Fibroblast of pulmonary artery (primary cell): ENCODE measurements at places on chromosomes 3 and 15.
A peak's percentile ranks its signal among the peaks of the same experiment; 100 is the strongest.

DNA sequence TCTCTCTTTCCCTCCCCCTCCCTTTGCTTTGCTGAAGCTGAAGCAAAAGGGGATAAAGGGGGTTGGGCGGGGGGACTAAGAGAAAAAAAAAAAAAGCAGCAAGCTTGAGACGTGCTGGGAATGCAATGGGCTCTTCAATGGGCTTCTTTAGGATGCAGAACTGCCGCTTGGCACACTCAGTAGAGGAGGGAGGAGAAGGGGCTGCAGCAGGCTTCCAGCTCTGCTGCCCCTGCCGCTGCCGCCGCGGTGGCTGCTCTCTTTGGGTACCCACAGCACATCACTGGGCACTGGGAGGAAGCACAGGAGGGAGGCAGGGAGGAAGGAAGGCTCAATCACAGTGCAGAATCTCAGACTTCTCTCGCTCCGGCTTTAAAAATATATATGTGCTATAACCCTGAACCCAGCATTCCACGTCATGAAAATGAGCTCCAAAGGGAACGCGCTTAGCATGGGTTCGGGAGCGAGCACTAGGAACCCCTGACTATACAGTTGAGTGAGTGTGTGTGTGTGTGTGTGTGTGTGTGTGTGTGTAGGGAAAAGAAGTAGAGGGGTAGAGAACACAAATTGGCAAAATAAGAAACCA, 3.5 kb downstream of the SLITRK3 start:
- DNase-seq, result no peak

DNA sequence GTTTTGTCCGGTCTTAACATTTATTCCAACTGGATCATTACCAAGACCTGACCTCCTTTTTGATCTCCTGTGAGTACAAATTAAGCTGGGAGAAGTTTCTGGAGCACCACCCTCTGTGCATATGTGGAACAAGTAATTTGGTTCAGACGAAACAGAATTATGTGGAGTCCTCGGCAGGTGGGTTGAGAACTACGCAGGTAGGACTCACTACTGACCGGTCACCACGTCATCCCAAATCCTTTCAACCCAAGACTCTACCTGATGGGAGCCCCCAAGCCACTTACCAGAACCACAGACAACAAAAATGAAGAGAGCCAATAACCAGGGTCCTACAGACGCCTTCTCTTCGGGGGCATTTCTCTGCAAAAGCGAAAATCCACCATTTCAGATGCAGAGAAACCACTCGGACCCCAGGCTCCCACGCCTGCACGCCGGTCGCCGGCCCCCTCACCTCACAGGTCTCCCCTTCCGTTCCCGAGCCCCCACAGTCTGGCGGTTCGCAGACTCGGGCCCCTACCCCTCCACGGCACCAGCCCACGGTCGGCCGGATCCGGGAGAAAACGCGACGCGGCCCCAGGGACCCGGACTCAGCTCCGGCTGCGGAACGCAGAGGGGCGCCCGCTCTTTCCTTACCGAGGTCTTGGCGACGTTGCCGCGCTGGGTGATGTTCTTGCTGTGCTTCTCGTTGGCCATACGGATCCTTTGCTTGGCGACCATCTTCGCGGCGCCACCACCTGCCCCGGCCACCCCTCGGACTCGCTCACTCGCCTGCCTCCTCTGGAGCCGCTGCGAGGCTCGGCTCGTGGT, 674 bp downstream of the SERP1 start:
- peak; percentile 16 for DNase-seq

DNA sequence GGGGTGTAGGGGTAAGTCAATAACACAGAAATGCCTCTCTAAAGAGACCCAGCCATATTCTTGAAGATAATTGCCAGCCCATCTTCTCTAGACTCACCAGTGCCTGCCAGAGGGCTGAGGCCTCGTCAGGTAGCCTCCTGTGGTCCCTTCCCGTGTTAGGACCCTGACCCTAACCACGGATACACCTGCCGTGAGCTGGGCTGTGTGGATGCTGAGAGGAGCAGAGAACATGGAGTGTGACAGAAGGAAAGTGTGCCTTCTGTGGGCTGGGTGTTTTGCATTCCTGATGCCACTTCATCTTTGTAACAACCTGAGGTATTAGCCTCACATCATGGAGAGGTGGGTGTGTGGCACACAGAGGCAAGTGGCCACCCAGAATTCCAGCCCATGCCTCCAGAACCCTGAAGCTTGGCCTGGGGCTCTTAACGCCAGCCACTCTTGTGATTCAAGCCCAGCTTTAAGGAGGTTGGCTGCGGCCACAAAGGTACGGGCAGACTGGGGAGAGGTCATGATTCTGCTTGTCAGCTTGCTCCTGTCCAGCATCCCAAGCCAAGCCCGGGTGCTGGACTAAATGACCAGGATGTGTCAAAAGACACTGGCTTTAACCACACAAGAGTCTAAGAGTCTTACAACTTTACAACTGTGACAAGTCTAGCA, 21.1 kb upstream of the ABTB1 start:
- no peak for DNase-seq

- DNase-seq, result no peak
These were observed 235.7 kb downstream of the NTRK3 start for GRCh38 chr15:88020806-88021205.

DNA sequence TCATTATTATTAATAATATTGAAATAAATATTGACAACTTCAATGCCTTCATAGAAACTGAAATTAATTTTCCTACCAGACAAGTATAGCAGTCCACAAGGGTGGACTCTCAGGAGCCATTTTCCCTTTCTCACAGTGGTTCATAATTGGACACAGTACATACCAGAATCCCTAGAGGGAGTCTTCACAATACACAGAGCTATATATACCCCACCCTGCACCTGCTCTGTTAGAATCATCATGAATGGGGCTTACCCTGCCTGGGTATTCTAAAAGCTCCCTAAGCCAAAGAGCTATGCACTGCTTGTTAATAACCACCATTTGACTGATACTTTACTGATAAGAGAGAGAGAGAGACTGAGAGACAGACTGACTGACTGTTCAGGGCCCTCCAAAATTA, 134.9 kb downstream of the FEZF2 start:
- DNase-seq, result no peak

- DNase-seq, result no peak
These were observed 9.1 kb upstream of the CADPS start for GRCh38 chr3:62884096-62884870.

DNA sequence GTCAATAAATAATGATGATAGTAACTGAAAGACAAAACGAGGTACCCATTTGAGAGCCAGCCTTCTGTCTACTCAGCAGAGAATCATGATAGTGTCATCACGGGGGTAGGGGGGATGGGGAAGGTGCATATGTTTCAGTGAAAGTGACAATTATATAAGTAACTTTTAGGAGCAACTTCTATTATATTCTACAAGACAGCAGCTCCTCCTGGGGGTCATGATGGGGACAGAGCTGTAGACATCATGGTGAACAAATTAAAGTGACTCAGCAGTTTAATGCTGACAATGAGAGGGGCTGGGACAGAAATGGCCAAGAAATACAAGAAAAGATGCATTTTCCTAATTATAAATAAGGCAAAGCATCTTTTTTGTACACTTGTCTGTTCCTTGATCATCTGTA, 11.8 kb downstream of the CAPN3 start:
- DNase-seq, result peak; percentile 53

DNA sequence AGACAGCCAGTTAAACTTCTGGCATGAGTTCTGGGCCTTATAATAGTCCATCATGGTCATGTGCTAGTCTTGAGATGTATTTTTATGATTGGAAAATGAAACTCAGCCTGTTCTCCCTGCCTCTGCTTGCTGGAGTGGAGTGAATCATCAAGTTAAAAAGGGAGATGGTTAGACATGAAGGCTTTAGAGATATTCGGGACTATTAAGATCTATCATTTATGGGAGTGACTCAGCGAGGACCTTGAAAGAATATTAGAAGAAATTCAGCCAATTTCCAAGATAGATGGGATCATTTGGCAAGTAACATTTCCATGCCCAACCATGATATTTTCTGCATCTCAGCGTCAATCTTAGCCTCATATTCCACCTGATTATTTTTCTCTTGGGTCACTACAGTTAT, 79.8 kb downstream of the AGBL1 start:
- DNase-seq, result no peak

GRCh38 chr3:22507709-22508108, 695.4 kb upstream of the UBE2E2 start:
- DNase-seq, result no peak

DNA sequence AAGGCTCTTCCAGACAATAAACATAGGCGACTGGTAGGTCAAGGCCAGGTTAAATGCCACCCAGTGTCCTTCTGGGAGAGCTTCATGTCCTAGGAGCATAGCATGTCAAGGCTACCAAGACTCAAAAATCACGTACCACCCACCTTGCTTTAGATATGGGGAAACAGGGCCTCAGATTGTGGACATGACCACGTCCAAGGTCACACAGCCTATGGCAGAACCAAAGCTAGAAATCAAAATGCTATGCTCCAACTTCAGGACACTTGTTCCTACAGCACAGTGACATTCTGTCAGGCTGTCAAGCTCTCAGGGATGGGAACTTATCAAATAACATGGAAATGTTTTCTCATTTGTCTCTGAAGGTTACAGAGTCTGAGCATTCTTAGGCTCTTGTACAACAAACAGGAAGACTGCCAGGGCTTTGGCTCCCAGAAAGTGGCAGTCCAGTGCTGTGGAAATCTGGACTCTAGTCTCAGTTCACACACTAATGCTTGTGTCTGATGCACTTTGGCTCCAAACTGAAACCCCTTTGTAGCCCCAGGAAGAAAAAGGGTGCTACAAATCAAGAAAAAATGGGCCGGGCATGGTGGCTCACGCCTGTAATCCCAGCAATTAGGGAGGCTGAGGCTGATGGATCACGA, 170.4 kb upstream of the LPP start:
- no peak for DNase-seq

DNA sequence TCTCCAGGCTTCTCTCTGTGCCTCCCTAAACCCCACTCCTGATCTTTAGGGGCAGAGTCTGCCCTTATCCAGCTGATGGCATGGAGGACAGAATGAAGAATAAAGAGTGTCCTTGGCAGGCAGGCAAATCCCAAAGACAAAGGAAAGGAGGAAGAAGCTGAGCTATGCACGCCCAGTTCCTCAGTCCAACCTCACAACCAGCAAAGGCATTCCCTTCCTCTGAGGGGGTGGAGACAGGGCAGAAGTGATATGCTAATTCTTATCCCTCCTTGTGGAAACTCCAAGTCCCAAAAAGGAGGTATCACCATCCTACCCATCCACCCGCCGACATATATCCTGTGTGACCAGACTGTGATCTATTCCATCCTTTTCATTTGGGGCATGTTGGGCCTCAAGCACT, 10.5 kb upstream of the CCDC54 start:
- DNase-seq, result no peak

- no peak for DNase-seq
These were observed 5.3 kb downstream of the COPG1 start for GRCh38 chr3:129254536-129255230.

DNA sequence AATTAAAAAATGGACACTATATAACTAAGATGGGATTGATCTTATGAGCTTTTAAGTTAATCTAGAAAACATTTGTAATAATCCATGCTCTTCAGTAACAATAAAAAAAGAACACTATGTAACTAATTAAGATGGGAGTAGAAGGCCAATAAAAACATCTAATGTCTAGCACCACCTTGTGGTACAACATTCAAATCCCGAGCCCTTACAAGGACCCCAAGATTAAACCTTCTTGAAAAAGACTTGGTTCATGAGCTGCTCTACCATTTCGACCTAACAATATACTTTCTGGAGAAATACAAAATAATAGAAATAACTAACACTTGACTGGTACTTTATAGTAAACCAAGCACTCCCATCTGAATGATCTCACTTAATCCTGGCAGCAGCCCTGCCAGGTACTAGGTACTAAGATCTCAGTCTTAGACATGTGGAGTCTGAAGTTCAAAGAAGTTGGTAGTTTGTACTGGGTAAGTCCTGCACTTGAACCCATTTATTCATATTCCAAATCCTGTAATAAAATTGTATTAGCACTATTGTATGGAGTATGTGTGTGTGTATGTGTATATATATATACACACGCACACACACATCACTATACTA, 21.8 kb downstream of the METTL6 start:
- DNase-seq, result peak; percentile 80

DNA sequence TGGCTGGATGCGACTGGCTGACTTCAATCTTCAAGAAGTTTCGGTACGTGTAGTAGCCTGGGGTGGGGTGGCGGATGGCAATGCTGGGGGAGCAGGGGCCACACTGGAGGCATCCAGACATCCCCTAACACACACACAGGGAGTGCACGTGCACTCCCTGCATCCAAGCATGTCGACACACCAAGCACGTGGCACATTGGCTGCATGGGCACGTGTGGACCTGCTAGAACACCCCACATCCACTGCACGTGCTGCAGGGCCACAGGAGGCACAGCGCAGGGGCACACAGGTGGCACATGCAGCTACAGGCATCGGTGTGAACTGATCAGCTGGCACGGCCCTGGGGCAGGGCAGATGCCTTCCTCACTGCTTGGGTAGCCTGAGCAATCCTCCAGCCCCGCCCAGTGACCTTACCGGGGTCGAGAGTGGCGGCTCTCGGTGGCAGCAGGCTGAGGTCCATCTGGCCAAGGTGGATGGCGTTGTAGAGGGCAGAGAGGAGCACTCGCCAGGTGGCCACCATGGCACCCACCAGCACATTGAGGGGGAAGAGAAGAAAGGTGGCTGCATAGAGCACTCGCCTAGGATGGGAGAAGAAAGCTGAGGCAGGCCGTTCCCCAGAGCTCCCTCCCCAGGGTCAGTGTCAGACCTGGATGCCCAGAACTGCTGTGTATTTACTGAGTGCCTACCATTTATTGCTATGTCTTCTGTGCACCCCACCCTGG, 7.5 kb downstream of the ISLR start:
- DNase-seq, result no peak

DNA sequence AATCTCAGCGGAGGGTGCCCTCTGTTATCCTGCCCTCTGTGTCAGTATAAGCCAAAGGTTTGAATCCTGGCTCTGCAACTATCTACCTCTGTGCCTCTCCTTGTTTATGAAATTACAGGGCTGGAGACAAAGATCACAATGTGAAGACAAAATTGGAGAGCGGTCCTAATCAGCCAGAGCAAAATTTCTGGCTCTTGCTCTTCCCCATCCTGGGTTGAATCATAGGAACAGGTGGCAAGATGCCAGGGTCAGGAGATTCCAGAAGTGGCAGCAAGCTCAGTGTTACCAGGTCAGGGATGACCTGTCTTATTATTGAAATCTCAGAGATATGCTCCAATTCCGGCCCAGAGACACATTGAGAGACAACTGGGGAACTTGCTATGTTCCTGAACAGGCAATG, 2.3 kb upstream of the CCR2 start:
- no peak for DNase-seq

DNA sequence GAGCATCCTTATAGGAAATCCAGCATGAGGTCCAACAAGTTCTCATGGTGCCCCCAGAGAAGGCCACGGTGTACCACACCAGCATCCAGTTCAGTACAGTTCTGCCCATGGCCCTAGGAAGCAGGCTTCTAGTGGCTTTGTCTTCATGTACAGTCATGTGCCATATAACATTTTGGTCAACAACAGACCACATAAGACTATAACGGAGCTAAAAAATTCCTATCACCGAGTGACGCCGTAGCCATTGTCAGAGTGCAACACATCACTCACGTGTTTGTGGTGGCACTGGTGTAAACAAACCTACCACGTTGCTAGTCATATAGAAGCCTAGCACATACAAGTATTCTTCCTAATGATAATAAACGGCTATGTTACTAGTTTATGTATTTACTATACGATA, 209.0 kb downstream of the ARRDC4 start:
- DNase-seq, result no peak

- DNase-seq, result peak; percentile 92
These were observed at the start of gene SLC9C1 for GRCh38 chr3:112293368-112294321. TSS of gene SLC9C1 (minus strand) at chr3:112294216. CDS start at chr3:112286791, 7,425 bp downstream.

- DNase-seq, result no peak
These were observed 80.4 kb upstream of the XCR1 start for GRCh38 chr3:46107682-46108081.
